Activated naive CD8-positive, alpha-beta T cell treated with anti-CD3 and anti-CD28 coated beads for 36 hours (primary cell): ENCODE measurements at places on chromosomes 11 and 22.

GRCh38 chr11:15967166-15967565 lies 389.2 kb downstream of the SOX6 start:
- no peak for DNase-seq

- no peak for DNase-seq
These were observed 56.1 kb downstream of the KIAA1671 start for GRCh38 chr22:25008666-25009065.

- no peak for DNase-seq
These were observed 54.8 kb downstream of the NAT10 start for GRCh38 chr11:34160049-34160721.

DNA sequence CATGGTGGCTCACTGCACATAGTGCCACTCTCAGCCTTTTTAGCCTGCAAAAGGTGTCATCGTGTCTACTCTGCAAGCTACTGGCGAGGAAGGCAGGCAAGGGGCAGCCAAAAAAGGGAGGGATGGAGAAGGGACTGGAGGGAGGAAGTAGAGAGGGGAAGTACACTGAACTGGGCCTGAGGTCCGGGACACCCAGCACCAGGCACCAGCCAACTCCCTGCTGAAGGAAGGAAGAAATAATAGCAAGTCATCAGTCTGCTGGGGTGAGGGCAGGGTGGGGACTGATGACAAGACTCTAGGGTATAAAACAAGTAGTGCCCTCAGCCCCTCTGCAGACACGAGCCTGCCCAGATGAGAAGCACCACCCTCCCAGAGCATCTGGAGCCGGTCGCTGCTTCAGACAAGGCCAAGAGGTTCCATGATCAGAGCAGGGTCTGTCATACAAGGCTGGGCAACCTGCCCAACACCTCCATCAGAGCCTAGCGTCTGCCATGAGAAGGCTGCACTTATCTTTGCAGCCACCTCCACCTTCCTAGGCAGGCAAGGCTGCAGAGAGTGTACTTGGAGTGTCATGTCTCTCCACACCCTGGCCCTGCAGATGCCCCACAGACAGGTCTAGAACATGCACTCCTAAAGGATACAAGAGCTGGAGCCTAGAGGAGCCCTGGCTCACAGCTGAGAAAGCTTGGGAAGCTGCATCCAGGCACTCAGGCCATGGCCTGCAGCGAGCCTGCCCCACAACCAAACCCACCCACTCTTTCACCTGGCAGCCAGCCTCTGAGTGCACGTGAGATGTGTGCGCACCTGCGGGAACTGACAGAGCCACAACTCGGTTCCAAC lies 9.0 kb upstream of the COMT start:
- no peak for DNase-seq

DNA sequence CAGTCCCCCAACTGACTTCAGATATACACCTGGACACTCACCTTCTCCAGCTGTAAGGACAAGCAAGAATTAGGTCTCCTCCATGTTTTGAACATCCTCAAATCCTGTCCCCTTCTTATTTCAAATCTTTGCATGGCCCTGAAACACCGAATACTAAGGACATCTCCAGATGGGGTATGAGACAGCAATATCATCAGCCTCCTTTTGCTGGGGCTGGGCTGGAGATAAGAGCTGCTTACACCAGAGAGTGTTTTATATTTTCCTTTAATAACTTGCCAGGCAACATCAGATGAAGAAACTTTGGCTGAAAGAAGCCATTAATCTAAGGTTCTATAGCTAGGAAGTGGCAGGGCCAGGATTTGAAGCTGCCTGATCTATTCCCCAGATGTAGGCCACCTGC lies 21.6 kb downstream of the TUG1 start:
- DNase-seq: no peak

GRCh38 chr11:19872512-19873145 lies 160.0 kb downstream of the NAV2 start:
- no peak for DNase-seq

DNA sequence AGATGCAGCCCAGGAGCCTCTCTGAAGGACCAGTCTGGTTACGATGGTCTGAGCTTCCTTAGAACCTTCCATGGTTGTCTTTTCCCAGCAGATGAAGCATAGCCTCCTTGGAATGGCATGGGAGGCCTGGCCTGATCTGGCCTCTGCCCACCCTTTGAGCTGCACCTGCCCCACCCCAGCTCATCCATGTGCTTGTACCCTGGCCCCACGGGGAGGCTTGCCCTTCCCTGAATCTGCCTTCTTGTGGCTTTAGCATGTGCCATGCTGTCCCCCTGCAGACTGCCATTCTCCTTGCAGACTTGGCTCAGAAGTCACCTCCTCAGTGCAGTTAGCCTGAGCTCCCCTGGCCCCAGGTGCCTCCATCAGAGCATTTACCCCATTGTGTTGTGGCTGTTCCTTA lies 62.5 kb downstream of the FBLN1 start:
- DNase-seq: no peak

DNA sequence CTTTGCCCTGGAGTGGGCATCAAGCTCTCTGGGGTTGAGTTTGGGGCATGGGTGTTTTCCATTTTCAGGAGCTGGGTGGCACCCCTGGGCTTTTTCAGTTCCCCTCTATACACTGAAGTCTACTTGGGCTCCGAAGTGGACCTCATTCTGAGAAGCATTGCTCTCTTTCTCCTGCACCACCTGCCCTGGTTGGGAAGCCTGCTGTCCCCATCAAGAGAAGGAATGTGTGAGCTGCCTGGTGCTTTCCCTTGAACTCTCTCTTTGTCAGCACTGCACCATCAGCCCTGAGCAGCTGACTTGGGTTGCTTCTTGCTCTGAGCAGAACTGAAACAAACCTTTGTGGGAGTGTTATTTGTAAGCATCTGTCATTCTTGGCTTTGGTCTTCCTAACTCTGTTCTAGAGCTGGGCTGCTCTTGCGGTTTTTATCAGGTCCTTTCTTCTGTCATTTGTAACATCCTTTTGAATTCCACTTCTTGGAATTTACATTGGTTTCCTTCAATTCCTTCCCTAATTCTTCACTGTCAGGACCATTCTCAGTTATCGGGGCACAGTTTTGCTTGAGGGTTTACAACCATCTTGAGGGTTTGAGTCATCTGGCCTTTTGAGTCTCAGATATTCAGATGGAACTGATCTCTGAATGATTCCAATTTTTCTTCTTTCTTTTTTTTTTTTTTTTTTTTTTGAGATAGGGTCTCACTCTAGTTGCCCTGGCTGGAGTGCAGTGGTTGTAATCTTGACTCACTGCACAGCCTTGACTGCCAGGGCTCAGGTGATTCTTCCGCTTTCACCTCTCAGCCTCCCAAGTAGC lies 20.5 kb downstream of the UBE2L3 start:
- DNase-seq: peak; percentile 55

DNA sequence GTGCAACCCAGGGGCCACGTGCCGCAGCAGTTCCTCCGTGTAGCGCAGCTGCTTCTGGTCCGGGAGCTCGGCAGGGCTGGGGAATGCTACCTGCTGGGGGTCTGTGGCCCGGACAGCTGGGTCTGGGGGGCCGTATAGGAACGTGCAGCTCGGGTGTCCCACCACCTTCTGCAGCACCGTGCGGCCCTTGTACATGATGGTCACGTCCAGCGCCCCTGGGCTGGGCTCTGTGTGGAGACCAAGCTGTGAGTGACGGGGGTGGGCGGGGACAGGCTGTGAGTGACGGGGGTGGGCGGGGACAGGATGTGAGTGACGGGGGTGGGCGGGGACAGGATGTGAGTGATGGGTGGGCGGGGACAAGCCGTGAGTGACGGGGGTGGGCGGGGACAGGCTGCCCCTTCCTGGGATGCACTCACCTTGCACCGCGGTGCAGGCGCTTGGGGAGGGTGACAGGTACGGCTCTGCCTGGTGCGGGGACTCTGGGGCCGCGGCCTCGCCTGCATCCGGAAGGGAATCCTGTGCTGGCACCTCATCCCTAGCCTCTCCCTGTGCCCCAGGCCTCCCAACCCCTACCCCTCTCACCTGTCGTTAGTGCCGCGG lies 2.3 kb downstream of the IRF7 start:
- DNase-seq: peak; percentile 82

GRCh38 chr11:46249103-46249937 lies 28.1 kb upstream of the CREB3L1 start:
- no peak for DNase-seq

DNA sequence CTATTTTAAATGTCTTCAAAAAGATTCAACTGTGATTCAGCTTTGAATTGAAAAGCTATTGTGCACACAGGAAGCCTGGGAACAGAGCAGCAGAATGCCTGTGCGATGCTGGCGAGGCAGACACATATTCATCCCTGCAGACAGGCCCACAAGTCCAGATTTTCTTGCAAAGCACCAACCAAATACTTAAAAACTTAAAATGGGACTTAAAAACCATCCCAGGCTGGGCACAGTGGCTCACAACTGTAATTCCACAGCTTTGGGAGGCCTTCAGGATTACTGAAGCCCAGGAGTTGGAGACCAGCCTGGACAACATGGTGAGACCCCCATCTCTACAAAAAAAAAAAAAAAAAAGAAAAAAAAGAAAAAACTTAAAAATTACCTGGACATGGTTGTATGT lies 122.6 kb upstream of the SERPIND1 start:
- no peak for DNase-seq

- no peak for DNase-seq
These were observed 7.1 kb upstream of the MUC15 start for GRCh38 chr11:26578998-26579661.

DNA sequence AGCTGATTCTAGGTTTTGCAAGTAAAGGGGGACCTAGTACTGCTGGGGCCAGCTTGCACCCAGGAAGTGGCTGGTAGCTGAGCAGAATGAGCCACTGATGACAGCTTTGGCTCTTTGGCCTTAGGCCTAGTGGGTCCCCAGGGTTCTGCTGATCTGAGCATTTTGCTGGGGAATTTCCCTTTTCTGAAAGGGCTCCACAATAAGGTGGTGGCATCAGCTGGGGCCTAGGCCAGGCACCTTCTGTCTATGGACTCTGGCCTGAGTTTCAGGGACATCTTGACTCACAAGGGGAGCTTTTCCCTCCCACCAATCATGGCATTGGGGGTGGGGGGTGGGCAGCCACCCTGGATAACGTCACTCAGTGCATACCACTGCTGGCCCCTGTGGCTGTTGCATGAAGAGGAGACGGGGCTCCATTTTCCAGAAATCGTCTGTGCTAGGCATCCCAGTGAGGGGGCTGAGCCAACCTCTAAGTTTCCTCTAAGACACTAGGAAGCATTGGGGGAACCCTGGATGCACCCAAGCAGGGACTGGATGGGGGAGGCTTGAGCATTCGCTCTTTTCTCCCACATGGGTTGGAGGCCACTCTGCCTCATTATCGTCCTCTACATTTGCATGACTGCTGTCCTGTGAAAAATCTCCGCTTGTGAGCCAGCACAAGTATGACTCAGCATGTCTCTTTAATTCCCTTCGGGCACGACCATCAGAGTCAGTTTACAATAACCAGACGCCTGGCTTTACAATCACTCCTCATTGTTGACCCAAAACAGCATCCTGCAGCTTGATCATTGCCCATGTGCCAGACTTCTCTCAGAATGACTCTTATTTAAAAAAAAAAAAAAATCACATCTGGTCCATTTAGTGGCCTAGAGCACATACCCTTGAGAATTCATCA lies 145.0 kb upstream of the THY1 start:
- DNase-seq: no peak

DNA sequence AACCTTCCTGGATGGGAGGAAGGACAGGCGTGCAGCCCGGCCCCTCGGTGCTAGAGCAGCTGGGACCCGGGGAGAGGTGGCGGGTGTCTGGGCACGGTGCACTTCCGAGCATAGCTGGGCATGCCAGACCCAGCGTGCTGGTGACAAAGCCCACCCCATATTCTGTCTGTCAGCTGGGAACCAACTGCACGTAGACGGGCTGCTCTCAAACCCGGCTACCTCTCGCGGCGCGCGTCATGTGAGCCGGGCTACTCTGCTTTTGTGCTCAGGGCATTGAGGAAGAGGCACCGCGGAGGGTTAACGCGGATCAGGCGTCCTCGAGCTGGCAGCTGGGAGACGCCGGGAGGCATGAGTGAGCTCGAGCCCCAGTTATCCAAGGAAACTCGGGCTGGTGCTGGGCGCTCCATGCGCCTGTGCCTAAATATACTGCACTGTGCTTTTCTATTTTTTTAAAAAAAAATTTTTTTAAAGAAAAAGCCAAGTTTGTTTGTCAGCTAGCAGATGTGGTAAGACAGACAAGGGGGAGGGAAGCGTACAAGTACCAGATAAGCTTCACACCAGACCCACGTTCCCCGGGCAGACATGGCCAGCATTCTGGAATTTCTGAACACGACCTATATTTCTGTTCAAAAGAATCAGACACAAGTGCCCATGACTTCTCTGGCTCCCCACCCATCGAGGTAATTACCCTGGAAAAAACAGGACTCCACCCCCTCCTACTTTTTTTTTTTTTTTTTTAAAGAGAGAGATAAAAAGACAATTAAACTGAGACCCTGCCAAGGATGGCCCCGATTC lies 425.6 kb downstream of the SHANK2 start:
- DNase-seq: no peak

GRCh38 chr11:17165247-17165890 lies 42.4 kb downstream of the PIK3C2A start:
- DNase-seq: no peak

DNA sequence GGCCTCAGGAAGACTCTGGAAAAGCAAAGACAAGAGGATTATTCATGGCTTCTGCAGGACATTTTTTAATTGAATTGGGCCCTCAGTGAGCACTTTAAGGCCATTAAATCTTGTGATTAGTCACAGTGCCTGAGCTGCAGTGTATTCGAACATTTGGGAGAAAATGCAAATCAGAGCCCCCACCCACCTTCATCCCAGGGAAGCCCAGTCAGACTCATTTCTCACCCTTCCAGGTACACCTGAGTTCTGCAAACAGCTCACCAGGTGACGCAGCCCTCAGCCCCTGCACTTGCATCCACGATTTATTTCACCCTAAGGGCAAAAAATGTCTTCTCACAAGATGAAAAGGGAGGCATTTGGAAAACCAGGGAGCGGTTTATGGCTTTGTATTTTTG lies 128.7 kb downstream of the MPPED1 start:
- no peak for DNase-seq

- DNase-seq: no peak
These were observed 7.5 kb downstream of the DGCR8 start for GRCh38 chr22:20087319-20088262.

- peak; percentile 6 for DNase-seq
These were observed 2.0 kb downstream of the FBXO3 start for GRCh38 chr11:33772300-33772699.

DNA sequence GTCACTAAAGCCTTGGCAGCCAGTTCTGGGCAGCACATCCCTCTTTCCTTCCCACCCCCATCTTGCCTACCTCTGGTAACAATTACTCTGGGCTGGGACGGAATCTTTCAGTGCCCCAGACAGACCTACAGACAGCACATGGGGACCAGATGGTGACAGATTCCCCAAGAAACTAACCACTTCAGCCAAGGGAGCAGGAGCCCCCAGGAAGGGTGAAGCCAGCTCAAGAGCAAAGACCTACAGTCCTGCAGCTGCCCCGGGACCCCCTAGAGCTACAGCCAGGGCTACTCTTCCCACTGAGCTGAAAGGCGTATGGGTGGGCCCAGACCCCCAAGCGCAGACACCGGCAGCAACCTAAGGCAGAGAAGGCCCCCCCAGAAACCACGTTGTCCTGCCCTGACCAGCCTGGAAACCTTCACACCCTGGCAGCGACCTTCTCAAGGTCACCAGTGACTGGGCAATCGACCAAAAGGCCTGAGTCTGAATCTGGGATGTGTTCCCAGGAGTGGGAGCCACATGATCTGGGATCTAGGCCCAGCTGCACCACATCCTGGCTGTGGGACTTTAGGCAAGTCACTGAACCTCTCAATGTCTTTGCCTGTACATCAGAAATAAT lies 65.8 kb downstream of the LRRC32 start:
- DNase-seq: no peak
